ENCODE measurements at places on chromosomes 3 and 15.
A peak's percentile ranks its signal among the peaks of the same experiment; 100 is the strongest.

DNA sequence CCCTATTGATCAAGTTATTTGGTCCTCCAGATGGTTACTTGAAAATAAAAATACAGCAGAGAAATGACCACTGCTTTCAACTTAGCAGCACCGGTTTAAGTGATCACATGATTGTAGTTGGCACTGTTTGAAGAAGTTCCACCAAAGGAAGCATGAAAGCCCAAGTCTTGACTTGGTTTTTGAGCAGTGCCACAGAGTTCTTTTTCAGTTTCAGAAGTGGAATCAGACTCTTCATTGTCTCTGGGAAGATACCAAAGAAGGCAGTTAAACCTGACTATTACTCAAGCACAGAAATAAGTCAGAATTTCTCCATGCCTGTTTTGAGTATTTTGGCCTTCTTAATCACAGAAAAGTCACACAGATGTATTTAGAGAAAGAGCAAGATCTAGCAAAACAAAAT lies 66.7 kb downstream of the BBX start:
- no peak for DNase-seq

DNA sequence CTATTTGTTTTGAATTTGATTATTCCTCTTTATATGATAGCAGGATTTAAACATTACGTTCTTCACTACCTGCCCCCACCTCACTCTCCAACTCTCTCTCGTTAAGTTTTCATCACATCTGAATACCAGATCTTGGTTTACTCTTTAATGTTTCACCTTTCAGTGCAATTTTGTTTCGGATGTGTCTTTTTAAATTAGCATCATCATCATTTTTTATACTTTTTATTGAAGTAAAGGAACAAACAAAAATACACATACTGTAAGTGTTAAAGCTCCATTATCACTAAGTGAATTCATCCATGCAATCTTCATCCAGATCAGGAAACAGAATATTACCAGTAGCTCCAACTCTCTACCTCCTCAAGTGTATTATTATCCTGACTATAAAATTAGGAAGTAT lies 310.6 kb downstream of the C3orf38 start:
- DNase-seq = no peak

GRCh38 chr3:188900421-188900951 lies 271.3 kb upstream of the TPRG1 start:
- peak; percentile 75 for DNase-seq

GRCh38 chr3:54918516-54918915 lies 9.3 kb downstream of the LRTM1 start:
- no peak for DNase-seq

GRCh38 chr3:16426665-16427064 lies 86.8 kb downstream of the RFTN1 start:
- no peak for DNase-seq

DNA sequence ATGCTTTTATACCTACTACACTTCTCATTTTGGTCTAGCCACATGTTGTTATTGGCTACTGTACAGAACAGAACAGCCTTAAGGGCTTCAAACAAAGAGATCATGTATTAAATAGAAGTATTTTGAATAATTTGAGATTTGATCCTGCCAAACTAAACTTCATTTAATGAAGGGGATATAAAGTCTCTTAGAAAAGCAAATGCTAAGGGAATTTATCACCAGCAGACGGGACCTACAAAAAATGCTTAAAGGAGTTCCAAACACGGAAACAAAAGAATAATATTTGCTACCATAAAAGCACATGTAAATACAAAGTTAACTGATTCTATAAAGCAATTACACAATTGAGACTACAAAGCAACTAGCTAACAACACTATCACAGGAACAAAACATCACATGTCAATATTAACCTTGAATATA lies 23.6 kb upstream of the FMN1 start:
- no peak for DNase-seq

- no peak for DNase-seq
Measured at GRCh38 chr3:149252272-149252671, 30.6 kb upstream of the CP start.

GRCh38 chr3:45868213-45868612 lies 18.1 kb upstream of the CCR9 start:
- DNase-seq = no peak
